Activated CD4-positive, alpha-beta T cell treated with anti-CD3 and anti-CD28 coated beads, Interleukin-2, amount 10 ng/mL, durations not matched to agents 7 days and 5 days (primary cell): ENCODE measurements at places on chromosomes 4 and X. TPM values are rescaled to one million over a fixed set of nuclear protein-coding genes. Genes with fewer than 3 reads are reported as not detected.

MAGEA2 gene
- total RNA-seq = not detected

ANOS1 gene
- total RNA-seq = not detected

ARR3 gene
- not detected for total RNA-seq

TRAM1L1 gene
- total RNA-seq = not detected

LETM1 gene
- 49.5 TPM for total RNA-seq

VCX3A gene
- total RNA-seq = not detected

GRCh38 chr4:105140684-105141490, 5.8 kb upstream of the TET2 start:
- no peaks in the 10 kb centered on the region for H3K36me3 ChIP-seq
- H3K4me3 ChIP-seq = no peak overlapping the region
- no peak overlapping the region for H3K27ac ChIP-seq
- peaks cover 15% of the 10 kb centered on the region for H3K4me1 ChIP-seq

GRCh38 chr4:76954489-76954888, 4.9 kb downstream of the SEPTIN11 start:
- DNase-seq = no peak
- no peaks in the 10 kb centered on the region for H3K36me3 ChIP-seq
- H3K4me1 ChIP-seq = peaks cover 9% of the 10 kb centered on the region
- H3K27ac ChIP-seq = no peak overlapping the region
- no peak overlapping the region for H3K4me3 ChIP-seq

GRCh38 chrX:816411-816810, 185.8 kb downstream of the SHOX start:
- DNase-seq = no peak
- H3K27ac ChIP-seq = no peak overlapping the region
- no peaks in the 10 kb centered on the region for H3K27me3 ChIP-seq
- no peak overlapping the region for H3K4me3 ChIP-seq

- no peak for DNase-seq
- no peak overlapping the region for H3K4me3 ChIP-seq
- no peak overlapping the region for H3K27ac ChIP-seq
- H3K36me3 ChIP-seq = no peaks in the 10 kb centered on the region
Observed at GRCh38 chrX:133444196-133444595, 28.9 kb upstream of the GPC4 start.

- H3K27me3 ChIP-seq = no peaks in the 10 kb centered on the region
- no peaks in the 10 kb centered on the region for H3K4me1 ChIP-seq
- no peak overlapping the region for H3K4me3 ChIP-seq
- H3K27ac ChIP-seq = no peak overlapping the region
Observed at GRCh38 chrX:105114554-105115130, 105.9 kb downstream of the TEX13A start.

GRCh38 chr4:167290678-167291077, 56.4 kb upstream of the SPOCK3 start:
- H3K4me1 ChIP-seq = no peaks in the 10 kb centered on the region
- no peak overlapping the region for H3K4me3 ChIP-seq
- no peak for DNase-seq
- no peaks in the 10 kb centered on the region for H3K36me3 ChIP-seq
- H3K27me3 ChIP-seq = no peaks in the 10 kb centered on the region

GRCh38 chrX:10259716-10260115, 102.9 kb downstream of the CLCN4 start:
- H3K4me1 ChIP-seq = no peaks in the 10 kb centered on the region
- H3K36me3 ChIP-seq = no peaks in the 10 kb centered on the region
- no peak for DNase-seq
- no peak overlapping the region for H3K27ac ChIP-seq
- H3K4me3 ChIP-seq = no peak overlapping the region

- H3K4me3 ChIP-seq = no peak overlapping the region
- DNase-seq = no peak
- no peaks in the 10 kb centered on the region for H3K27me3 ChIP-seq
- H3K4me1 ChIP-seq = no peaks in the 10 kb centered on the region
- H3K36me3 ChIP-seq = no peaks in the 10 kb centered on the region
Observed at GRCh38 chr4:124943145-124943889, 230.8 kb upstream of the ANKRD50 start.

DNA sequence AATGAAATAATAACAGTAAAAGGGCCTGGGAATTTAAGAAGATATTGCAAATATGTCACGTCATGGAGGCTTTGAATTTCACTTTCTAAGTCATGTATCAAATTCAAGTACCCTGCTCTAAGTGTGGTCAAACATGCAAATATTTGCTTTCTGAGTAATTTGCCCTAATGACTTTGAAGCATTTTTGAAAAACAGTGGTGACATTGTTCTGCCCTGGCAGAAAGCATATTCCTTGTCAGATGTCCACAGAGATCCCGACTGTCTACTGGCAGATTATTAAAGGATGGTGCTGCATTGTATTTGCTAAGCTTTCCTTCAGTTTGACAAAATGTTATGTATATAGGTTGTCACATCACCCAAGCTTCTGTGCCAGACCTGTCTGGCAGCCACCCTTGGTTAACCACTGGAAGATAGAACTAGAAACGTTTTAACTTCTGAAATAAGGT, 92.5 kb downstream of the ANK2 start:
- H3K4me3 ChIP-seq = no peak overlapping the region
- H3K4me1 ChIP-seq = peaks cover 12% of the 10 kb centered on the region
- no peak overlapping the region for H3K27ac ChIP-seq
- no peaks in the 10 kb centered on the region for H3K36me3 ChIP-seq

- peaks cover 5% of the 10 kb centered on the region for H3K4me1 ChIP-seq
- no peak overlapping the region for H3K4me3 ChIP-seq
- H3K36me3 ChIP-seq = no peaks in the 10 kb centered on the region
- H3K27ac ChIP-seq = no peak overlapping the region
- no peak for DNase-seq
- peaks cover 4% of the 10 kb centered on the region for H3K27me3 ChIP-seq
Observed at GRCh38 chr4:87574996-87575395, 33.3 kb upstream of the DSPP start.

DNA sequence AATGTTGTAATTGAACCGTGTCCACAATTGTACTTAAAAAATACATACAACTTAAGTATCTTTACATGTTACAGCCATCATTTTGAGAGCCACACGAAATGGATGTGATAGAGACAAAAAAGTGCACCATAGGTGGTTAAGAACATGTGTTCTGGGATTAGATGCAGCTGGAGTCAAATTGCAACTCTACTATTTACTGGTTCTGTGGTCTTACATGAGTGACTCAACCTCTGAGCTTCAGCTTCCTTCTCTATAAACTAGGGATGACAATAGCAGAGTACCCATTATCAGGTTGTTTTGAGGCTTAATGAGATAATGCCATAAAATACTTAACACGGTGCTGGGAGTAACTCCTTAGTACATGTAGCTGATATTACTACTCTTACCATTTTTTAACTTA, 130.4 kb downstream of the IDS start:
- H3K36me3 ChIP-seq = no peaks in the 10 kb centered on the region
- no peak overlapping the region for H3K4me3 ChIP-seq
- no peak for DNase-seq
- no peaks in the 10 kb centered on the region for H3K4me1 ChIP-seq
- no peaks in the 10 kb centered on the region for H3K27me3 ChIP-seq

GRCh38 chr4:4339504-4340085, 47.3 kb upstream of the NSG1 start:
- no peak overlapping the region for H3K4me3 ChIP-seq
- no peaks in the 10 kb centered on the region for H3K36me3 ChIP-seq
- DNase-seq = no peak
- H3K27ac ChIP-seq = no peak overlapping the region

DNA sequence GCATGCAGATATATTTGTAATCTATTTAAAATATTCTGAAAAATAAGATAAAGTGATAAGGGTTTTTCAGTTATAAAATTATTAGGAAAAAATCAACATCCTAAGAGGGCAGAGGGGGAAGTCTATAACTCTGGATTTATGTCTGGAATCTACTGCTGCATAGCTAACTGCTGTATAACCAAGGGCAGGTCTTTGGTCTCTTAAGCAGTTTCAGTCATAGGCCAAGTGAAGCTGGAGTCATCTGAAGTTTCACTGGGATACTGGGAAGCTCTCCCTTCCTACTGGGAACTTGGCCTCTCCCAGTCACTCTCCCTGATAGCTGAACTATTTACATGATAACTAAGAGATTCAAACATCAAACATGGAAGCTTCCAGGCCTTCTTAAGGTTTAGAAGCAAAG, 1409.9 kb upstream of the PCDH7 start:
- no peaks in the 10 kb centered on the region for H3K36me3 ChIP-seq
- no peaks in the 10 kb centered on the region for H3K27me3 ChIP-seq
- no peak overlapping the region for H3K4me3 ChIP-seq
- H3K4me1 ChIP-seq = no peaks in the 10 kb centered on the region
- H3K27ac ChIP-seq = no peak overlapping the region
- no peak for DNase-seq

DNA sequence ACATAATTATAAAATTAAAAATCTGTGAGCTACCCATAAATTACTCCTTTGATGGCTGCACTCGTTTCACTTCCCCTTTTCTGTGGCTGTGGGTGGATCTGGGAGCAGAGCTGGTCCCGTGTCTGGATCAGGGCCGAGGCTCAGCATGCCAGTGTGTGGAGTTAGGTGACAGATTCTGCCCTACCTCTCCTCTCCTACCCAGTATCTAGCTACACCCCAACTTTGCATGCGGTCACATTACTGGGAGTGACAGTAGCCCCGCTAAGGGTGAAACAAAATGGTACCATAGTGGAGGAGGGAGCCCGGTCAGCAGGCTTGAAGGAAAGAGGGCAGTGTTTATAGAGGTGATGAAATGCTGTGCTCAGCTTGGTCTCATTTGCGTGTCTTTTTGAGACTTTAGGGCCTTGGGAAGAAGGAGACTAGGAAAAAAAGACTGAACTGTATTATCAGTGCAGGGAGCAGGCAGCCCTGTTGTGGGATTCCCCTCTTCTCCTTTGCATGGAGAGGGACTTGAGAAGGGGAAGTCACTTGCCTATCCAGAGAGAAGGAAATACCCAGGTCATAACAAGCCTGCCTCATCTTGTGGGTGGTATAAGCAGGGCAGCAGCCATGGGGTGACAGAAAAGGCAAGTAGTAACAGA, 48.4 kb downstream of the ARHGAP10 start:
- H3K27me3 ChIP-seq = no peaks in the 10 kb centered on the region
- peaks cover 3% of the 10 kb centered on the region for H3K4me1 ChIP-seq
- H3K4me3 ChIP-seq = no peak overlapping the region
- no peak overlapping the region for H3K27ac ChIP-seq
- no peak for DNase-seq

GRCh38 chr4:180058691-180059215, 2184.4 kb upstream of the TENM3 start:
- peaks cover 39% of the 10 kb centered on the region for H3K27me3 ChIP-seq
- no peak overlapping the region for H3K27ac ChIP-seq
- DNase-seq = no peak
- H3K36me3 ChIP-seq = no peaks in the 10 kb centered on the region
- peaks cover 5% of the 10 kb centered on the region for H3K4me1 ChIP-seq

- no peaks in the 10 kb centered on the region for H3K27me3 ChIP-seq
- H3K4me1 ChIP-seq = no peaks in the 10 kb centered on the region
- no peak overlapping the region for H3K27ac ChIP-seq
- no peak for DNase-seq
Observed at GRCh38 chrX:27966492-27966891, 14.8 kb downstream of the DCAF8L1 start.
